Mesangial cell (primary cell): ENCODE measurements at places on chromosomes 2 and 18. TPM values are rescaled to one million over a fixed set of nuclear protein-coding genes. Genes with fewer than 3 reads are reported as not detected.

CDK5R2 gene
- total RNA-seq, result not detected in 2 replicates

GATA6 gene
- total RNA-seq, result 20.7 and 26.0 TPM in 2 replicates

SERTAD2 gene
- total RNA-seq, result 11.6 and 15.6 TPM in 2 replicates

PLEKHB2 gene
- 69.2 and 75.6 TPM in 2 replicates for total RNA-seq

BMPR2 gene
- 30.1 and 53.0 TPM in 2 replicates for total RNA-seq

NPHP1 gene
- 2.6 and 4.1 TPM in 2 replicates for total RNA-seq

RGPD4 gene
- not detected in 2 replicates for total RNA-seq

POTEC gene
- total RNA-seq, result not detected in 2 replicates

ANKRD39 gene
- 22.1 and 34.7 TPM in 2 replicates for total RNA-seq

RBM44 gene
- 0.49 and 0.51 TPM in 2 replicates for total RNA-seq
